ENCODE measurements at places on chromosomes 7 and 10.

DNA sequence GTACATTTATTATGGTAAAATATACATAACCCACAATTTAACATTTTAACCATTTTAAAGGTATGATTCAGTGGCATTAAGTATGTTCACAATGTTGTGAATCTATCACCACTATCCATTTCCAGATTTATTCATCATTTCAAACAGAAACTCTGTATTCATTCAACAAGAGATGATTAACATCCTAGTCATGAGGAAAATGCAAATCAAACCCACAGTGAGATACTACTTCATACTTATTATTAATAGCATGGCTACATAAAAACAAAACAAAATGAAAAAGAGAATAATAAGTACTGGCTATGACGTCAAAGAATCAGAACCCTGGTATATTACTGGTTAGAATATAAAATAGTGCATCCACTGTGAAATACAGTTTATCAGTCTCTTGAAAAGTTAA is 386.6 kb upstream of the POM121L12 start:
- no peak for DNase-seq

- DNase-seq = no peak
These were observed 96.7 kb upstream of the IKZF1 start for GRCh38 chr7:50207686-50208255.

DNA sequence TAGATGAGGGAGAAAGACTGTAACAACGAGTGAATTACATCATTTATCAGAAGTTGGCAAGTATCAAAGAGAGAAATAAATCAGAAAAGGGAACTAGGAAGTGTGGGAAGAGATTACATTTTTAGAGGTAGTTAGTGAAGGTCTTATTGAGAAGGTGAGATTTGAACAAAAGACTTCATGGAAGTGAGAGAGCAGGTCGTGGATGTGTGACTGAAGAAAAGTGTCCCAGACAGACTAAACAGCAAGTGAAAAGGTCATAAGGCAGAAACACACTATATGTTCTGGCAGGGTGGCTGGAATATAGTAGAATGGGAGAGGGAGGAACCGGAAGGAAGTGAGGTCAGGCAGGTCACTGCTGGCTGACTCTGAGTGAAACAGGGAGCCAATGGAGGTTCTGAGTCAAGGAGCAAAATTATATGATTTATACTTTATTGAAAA is 35.7 kb upstream of the RHOBTB1 start:
- no peak for DNase-seq

DNA sequence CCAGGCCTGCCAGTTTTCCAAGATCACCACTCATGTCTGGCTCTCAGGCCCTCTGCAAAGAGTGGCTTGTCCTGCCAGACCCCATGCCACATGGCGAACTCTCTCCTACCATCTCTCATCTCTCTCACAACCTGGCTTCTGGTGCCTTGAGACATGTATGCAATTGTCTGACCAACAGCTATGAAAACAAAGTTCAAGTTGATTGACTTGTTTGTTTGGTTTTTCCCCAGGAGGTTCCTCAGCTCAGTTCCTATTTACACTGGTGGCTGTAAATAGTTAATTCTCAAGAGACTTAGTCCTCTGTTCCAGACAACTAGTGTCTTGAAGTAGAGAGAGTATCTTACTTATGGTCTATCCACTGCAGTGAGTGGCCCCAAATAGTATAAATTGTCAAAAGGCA is 131.8 kb downstream of the SNX10 start:
- DNase-seq = no peak

DNA sequence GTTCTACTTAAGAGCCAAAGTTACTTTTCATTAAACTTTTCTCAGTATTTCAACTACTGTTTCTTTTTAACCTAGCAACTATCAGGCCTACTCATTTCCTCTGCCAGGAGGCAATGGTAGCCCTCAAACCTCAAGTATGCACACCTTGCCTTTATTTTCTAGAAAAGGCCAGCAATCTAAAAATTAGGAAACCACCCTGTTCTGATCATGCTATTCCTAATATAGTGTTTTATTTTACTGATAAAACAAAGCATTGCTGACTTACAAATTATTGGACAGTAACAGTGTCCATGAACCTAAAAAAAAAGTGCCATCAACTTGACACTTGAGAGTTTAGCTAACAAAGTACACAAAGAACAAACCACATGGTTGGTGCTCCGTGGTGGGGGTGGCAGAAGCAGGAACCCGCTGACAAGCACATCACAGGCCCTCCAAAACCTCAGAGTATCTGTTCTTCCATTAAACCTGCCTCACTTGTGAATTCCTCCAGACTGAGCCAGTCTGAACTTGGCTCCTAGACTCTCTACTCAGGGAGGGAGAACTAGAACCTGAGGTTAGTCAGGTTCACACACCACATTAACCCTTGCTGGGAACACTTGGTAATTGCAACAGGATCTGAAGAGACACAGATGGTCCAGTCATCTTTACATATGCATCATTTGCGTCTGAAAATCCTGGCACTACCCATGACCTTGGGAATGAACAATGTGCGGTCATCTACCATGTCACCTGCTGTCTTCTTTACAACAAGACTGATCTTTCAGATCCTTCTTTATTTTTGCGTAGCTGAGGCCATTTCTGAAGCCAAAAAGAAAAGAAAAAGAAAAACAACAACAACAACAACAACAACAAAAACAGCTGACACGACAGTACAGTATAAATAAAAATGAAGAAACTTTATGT is 31.9 kb downstream of the PIP4K2A start:
- DNase-seq = no peak

- no peak for DNase-seq
These were observed 1.1 kb upstream of the TNKS2 start for GRCh38 chr10:91797048-91797690.

GRCh38 chr7:148567524-148567923 is 23.0 kb upstream of the C7orf33 start:
- no peak for DNase-seq

Measured in Ammon's horn (tissue), 1 donor.